ENCODE measurements at places on chromosomes 5 and 9.

DNA sequence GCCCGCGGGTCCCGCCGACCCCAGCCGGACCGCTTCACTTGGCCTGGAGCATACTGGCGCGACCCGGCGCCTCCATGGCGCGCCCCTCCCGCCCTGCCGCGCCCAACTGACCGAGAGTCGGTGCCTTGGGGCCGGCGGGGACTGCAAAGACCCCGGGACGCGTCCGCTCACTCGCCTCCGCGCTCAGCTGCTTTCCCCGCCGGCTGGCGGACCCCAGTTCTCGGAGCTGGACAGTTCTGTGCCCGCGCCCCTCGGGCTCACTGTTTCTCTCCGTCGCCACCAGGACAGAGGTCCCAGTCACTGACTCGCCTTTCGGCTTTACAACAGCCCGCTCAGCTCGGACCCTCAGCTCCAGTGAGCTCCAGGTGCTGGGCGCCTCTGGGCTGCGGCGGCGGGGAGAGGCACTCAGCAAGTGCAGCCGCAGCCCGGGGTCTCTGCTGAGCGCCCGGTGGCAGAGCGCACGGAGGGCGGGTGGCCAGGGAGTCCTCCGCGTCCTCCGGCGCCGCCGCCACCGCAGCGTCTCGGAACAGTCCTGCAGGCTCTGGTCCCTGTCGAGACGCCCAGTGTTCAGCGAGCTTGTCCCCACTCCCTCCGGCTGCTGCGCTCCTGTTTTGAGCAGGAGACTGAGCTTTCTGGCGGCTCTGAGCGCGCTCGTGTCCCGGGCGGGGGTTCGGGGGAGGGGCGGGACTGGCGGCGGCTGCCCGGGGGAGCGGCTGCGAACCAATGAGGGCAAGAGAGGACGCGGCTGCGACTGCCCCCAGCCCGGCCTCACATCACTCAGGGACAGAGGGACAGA lies at the start of gene SMIM32:
Gene SMIM32 (minus strand): TSS at position 637 of the 796 bp plus-strand sequence. CDS start 638 bp downstream, outside the sequence.
- DNase-seq: no peak

GRCh38 chr9:95107976-95108375 lies 209.5 kb downstream of the FANCC start:
- no peak for DNase-seq

DNA sequence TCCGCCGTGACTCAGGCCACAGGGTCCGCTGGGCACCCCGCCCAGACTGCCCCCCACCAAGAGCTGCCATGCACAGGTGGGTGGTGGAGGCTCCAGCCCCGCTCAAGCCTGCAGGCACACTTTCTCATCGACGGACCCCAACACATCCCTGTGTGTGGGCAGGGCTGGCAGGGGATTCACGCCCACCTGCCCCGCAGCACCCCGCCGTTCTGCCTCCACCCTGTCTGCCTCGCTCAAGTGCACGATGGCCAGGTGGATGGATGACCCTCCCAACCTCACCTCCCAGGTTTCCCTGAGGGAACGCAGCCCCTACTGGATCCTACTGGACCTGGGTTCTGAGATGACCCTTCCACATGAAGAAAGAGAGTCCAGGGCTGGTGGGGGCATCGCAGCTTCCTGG lies 26.1 kb upstream of the FCN1 start:
- no peak for DNase-seq

GRCh38 chr5:79517601-79518000 lies 3.7 kb upstream of the HOMER1 start:
- DNase-seq: no peak

GRCh38 chr5:115363879-115364278 lies 67.4 kb upstream of the CCDC112 start:
- DNase-seq: no peak

DNA sequence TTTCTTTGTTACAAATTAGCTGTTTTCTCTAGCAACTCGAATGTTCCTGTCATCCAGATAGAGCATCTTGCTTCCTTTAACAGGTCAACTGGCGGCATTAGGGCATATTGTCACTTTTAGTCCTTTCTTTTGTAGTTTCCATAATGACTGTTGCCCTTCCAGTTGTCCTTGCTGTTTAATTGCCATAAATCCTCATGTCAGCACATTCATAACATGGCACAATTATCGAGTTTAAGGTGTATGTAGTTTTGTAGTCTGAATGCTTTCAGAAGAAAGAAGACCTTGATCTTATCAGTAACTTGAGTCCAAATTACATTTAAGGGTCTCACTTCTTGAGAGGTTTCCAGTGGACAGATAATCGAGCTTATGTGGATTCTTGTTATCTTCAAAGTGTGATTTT lies 161.7 kb upstream of the CDH12 start:
- no peak for DNase-seq

DNA sequence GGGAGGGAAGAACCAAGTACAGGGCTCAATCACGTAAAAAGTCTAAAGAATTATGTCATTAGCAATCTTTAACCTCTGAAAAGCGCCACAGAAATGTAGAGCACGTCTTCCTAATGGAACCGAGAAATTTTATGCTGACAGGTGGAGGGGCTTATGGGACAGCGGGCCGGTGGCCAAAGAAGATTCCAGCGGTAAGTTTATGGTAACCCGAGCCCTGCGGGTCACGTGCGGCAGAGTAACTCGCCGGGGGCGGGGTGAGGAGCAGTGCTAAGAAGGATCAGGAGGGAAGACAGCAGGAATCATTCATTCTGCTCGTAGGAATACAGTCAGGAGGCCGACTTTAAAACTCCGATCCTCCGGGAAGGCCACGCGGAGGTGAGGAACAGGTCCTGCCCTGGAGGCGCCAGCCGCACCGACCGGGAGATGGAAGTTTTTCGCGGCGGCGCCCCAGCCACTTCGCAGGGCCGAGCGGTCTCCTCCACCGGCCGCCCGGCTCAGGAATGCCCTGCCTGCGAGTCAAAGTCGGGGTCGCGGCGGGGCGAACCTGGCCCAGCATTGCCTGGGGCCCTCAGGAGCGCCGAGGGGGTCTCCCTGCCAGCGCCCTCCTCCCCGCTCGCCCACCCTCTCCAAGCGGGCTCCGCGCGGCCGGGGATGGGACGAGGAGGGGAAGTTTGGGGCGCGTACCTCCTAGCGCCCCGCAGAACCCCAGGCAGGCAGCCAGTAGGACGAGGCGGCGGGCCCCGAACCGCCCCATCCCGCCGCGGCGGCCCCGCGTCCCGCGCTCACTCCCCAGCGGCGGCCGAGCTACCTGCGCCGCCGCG lies 101.8 kb downstream of the ESM1 start:
- no peak for DNase-seq

DNA sequence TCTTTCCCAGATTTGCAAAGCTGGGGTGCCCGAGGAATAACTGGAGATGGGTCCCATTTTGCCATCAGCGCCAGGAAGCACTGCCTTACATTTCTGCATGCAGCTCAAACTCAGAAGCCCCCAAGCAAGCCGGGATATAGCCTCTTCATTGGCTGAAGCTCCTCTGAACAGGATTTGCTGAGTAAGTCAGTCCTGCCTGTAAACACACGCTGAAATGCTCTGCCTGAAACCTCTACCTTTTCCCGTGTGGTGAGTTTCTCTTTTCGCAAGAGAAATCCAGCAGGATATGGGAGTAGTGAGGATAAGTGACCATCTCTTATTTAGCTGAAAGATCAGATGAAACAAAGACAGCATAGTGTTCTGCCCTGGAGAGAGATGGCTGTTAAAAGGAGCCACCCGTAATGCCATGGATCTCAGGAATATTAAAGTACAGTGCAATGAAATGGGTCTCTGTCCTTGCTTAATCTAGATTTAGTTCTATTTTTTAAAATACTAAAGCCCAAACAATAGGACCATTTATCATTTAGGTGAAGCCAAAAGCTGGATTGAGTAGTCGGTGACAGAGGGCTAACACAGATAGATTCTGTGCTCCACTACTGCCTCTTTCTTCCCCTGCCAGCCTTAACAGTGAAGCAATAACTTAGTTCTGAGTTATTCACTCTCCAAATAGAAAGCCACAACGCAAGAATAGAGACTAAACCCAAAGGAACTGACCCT lies 177.5 kb upstream of the PPP2R2B start:
- DNase-seq: no peak

GRCh38 chr9:8371686-8372085 lies 572.1 kb upstream of the DMAC1 start:
- no peak for DNase-seq

GRCh38 chr5:134132372-134133187 lies 18.1 kb downstream of the TCF7 start:
- no peak for DNase-seq

- DNase-seq: no peak
These were observed 53.1 kb upstream of the GRIN3A start for GRCh38 chr9:101791533-101791932.

DNA sequence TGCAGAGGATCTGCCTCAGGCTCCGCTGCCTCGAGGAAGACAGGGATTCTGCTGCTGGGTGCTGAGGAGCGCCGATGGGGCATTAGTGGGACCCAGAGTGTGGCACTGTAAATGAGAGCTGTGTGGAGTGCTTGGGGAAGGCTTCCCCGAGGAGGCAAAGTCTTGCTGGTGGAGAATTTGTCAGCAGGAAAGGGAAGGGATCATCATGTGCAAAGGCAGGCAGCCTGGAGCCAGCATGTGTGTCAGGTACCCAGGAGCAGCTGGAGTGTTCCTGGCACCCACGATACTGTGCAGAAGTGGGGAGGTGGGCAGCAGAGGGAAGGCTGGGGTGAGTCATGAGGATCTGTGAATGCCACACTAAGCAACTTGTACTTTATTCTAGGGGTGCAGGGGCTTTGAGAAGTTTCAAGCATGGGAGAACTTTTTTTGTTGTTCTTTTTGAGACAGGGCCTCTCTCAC lies 12.3 kb downstream of the B4GALT7 start:
- no peak for DNase-seq

DNA sequence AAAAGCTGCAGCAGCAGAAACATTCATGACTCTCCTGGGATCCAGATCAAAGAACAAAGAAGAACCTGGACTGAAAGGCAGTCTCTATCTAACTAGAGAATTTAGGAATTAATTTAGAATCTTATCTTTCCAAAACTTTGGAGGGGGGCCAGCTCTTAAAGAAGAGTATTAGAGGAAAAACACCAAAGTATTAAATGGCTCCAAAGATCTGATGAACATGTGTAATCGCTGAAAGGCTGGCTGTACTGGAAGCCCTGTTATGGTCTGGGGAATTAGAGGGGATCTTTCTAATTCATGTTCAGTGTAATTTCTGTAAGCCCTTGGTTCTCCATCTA lies 316.8 kb downstream of the CWC27 start:
- DNase-seq: no peak

DNA sequence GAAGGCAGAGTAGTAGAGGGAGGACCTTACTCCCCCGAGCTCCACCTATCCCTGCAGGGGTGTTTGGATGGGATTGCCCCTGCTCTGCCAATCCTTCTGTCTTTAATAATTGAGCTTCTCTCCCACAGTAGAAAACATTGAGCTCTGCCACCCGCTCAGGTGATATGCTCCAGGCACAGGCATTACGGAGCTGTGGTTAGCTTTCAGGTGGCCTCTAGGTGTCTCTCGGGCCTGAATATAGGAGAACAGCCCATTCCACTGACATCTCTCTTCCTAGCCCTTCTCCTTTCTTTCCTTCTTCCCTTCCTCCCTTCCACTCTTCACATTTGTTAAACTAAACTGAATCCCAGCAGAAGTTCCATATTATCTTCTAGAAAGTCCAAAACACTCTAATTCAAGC lies 203.4 kb downstream of the SYK start:
- DNase-seq: no peak

DNA sequence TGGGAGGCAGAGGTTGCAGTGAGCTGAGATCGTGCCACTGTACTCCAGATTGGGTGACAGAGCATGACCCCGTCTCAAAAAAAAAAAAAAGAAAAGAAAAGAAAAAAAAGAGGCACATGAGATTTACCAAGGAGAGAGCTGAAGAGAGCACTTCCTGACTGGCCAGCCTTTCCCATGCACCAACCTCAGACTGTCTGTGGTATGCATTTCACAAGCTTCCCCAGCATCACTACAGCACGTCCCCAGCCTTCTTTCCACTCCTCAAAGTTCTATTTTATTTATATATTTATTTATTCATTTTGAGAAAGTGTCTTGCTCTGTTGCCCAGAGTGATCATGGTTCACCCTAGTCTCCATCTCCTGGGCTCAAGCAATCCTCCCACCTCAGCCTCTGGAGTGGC lies 13.6 kb upstream of the FUBP3 start:
- DNase-seq: no peak

DNA sequence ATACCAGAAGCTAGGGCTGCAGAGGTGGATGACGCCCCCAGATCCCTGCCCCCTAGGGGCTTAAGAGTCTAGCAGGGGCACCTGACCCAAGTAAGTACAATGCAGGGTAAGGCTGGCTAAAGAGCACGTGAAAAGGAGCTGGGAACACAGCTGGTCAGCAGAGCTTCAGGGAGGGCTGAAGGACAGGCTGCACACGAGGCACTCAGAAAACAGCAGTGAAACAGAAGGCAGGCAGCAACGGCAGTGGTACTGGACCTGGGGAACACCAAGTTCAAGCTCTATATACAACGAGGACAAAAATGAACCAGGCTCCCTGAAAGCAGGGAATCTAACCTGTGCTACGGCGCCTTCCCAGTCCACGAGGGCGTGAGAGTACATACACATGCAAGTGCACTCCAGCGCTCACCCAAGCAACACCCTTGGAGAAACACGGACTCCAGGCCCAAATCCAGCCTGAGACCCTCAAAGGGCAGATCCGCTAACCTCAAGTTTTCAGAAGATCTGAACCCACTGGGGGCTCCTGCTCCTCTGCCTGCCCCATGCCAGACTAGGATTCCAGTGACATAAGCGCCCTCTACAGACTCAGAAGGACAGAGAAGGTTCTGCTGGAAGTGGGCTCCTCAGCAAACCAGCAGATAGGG lies 57.4 kb downstream of the PSMB7 start:
- no peak for DNase-seq

DNA sequence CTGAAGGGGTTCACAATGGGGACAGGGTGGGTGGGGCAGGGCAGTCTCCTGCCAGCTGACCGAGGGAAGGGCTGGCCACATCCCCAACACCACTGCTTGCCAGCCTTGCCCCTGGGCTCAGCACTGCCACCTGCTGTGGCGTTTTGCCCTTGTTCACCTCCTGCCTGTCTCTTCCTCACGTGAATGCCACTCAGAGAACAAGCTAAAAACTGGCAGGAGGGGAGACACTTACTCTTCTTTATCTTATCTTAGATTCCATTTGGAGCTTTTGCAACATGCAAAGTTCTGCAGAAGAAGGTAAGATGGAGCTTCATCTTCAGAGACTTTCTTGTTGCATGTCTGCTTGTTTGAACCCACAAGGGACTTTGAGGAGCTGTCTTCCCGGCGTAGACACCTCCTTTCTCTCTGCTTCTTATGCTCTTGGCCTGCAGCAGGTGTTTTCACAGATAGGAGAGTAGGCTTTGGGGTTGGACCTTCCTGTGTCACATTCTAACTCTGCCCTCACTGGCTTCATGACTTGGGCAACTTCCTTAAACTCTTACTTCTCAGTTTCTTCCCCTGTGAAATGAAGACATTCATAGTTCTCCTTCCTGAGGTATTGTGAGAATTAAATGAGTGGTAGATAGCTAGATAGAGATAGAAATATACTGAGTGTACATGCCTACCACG lies 4.1 kb downstream of the LRSAM1 start:
- DNase-seq: no peak

- peak; percentile 81 for DNase-seq
These were observed 15.9 kb upstream of the RPL26L1 start for GRCh38 chr5:172943283-172943841.

All from HT1080 (cell line).